ENCODE measurements at places on chromosomes 3 and 15. TPM values are rescaled to one million over a fixed set of nuclear protein-coding genes. Genes with fewer than 3 reads are reported as not detected.

SERPINI2 gene
- 0.46 TPM for total RNA-seq

CMTM8 gene
- total RNA-seq, result 5.5 TPM

NRROS gene
- total RNA-seq, result 2.6 TPM

CPNE4 gene
- 7.4 TPM for total RNA-seq

GOLGA8O gene
- total RNA-seq, result 2.3 TPM

SH2D7 gene
- total RNA-seq, result not detected

PRR20G gene
- total RNA-seq, result not detected

DNA sequence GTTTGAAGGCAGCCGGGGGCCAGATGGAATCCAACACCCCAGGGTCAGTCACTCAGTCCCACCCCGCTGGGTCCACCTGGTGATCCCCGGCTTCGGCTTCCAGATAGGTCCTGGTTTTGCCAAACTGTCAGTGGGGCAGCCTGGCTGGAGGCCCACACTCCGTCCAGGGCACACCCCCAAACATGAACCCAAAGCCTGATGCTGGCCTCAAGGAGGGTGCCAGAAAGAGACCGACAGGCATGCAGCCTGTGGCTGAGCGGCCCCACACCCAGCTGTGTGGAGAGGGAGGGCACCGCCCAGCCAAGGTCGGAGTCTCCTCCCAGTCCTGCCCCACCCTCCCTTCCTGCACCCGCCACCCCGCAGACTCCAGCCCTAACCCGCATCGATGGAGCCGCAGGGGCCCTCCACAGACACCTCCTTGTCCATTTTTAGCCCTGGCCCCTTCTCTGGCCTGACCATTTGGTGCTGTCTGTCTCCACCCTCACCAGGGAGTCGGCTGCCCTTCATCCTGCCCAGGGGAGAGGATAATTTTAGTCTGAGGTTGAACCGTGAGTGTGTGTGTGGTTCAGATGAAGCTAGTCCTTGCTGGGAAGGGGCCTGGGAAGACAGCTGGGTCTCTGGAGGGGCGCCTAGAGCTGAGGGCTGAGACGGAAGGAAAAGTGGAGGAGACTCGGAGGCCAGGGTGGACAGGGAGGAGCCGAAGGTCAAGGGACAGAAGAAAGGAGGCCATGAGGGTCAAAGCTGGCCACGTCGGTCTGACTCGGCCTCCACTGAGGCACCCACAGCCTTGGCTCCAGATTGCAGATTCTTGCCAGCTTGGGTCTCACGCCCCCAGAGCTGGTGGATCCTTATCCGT, 23.1 kb downstream of the TNK2 start:
- no peak for DNase-seq

- no peak for DNase-seq
Observed at GRCh38 chr3:69246612-69247011, 124.2 kb upstream of the LMOD3 start.

DNA sequence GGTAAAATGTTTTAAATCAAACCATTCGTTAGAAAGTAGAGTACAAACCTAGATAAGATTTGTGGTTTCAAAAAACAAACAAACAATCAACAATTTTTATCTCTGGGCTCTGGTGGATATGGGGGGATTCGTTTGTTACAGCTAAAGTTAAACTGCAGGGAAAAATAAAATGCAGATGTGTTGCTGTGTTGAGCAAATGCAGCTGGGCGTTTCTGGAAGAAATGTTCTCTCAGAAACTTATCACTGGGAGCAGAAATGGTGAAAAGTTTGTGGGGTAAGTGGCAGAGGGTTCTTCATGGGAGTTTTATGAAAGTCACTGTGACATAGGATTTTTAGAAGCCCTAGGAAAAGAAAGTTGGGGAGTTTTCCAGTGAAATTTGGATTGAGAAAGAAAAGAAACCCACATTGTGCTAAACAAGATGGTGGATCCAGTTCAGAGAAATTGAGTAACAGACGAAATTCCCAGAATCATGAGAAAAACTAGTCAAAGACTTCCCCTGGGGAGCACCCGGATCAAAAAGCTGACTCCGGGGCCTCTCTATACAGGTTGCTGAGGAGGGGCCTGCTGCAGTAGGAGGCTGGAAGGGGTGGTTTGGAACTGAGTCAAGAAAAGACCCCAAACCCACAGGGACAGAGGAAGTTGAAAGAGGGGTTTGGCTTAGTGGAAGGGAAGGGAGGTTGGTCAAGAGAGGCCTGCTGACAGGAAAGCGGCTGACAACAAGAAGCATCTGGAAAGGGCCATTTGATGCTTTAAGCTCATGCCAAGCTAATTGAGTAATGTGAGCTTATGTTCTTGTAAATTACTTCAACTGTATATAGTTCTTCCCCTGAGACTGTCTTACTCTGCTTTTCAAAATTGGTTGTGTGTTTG, 108.7 kb downstream of the RARB start:
- DNase-seq, result no peak

- DNase-seq, result no peak
Observed at GRCh38 chr3:3119393-3119851, 7.3 kb upstream of the TRNT1 start.

GRCh38 chr3:129016356-129016719, 15.2 kb downstream of the EFCC1 start:
- no peak for DNase-seq

- DNase-seq, result no peak
Observed at GRCh38 chr15:62138124-62138523, 27.0 kb downstream of the C2CD4B start.

DNA sequence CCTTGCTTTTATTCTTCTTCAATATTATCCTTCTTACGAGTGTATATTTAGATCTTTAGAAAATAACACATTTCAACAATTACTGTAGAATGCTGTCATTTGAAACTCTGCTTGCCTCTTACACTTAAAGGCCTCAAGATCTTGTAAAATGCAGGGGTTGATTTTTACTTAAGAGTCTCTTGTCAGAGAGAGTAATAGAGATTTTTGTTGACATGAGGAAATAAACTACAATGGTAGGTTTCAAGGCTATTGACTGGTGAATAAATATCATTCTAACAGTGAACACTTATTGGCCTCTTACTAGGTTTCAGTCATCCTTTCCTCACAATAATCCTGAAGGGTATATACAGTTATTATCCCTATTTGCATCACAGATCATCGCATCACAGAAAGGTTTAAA, 344.6 kb downstream of the GBE1 start:
- no peak for DNase-seq

- no peak for DNase-seq
Observed at GRCh38 chr3:185931777-185932612, 5.8 kb downstream of the TRA2B start.

DNA sequence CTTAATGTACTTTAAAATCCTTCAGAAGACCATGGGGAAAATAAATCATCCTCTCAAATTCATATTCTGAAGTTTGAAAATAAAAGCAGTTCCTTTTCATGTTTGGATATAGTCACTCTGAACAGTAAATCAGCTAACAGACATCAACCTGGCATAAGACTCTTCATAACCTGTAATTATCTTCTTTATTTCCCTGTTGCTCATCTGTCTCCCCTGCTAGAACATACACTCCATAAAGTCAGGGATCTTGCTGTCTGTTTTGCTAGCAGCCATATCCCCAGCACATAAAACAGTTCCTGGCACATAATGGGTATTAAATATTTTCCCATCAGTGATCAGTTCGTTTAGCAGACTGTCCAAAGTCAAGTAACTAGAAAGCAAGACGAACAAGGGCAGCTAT, 11.2 kb downstream of the VGLL4 start:
- no peak for DNase-seq

DNA sequence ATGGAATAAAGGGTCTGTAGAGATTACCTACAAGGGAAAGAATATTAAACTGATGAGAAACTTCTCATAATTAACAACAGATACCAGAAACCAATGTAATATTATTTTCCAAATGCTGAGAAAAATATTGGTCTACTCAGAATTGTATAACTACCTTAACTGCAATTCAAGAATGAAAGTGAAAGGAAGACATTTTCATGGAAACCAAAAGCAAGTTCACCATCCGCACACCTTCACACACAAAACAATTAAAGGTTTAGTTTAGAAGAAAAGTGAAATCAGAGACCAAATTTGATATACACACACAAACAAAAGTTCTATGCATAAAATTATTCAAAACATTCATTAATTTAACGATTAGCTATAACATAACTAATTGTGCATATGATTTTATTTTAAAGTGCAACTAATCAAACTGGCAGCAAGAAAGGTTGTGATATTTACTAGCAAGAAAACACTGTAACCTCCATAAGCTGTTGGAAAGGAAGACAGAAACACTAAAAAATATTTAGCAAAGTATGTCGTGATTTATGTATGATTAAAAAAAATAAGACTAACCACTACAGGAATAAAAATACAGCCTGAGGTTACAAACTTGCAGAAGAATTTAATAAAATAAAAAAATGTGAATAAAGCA, 395.5 kb downstream of the FGF12 start:
- DNase-seq, result no peak

GRCh38 chr3:24793896-24794295, 299.2 kb upstream of the THRB start:
- no peak for DNase-seq
